ENCODE measurements at places on chromosomes 1 and 21. TPM values are rescaled to one million over a fixed set of nuclear protein-coding genes. Genes with fewer than 3 reads are reported as not detected.

GRCh38 chr1:211912038-211912437, 81.5 kb upstream of the LPGAT1 start:
- no peak for DNase-seq
- H3K4me3 ChIP-seq, result no peak overlapping the region
- H3K27ac ChIP-seq, result no peak overlapping the region
- no peaks in the 10 kb centered on the region for H3K36me3 ChIP-seq
- H3K27me3 ChIP-seq, result no peaks in the 10 kb centered on the region

GRCh38 chr1:178124115-178124514, 30.2 kb downstream of the RASAL2 start:
- no peak overlapping the region for H3K4me3 ChIP-seq
- H3K27me3 ChIP-seq, result no peaks in the 10 kb centered on the region
- H3K36me3 ChIP-seq, result no peaks in the 10 kb centered on the region
- H3K4me1 ChIP-seq, result peaks cover 56% of the 10 kb centered on the region
- DNase-seq, result no peak
- no peak overlapping the region for H3K27ac ChIP-seq

- no peaks in the 10 kb centered on the region for H3K36me3 ChIP-seq
- H3K27ac ChIP-seq, result no peak overlapping the region
- no peaks in the 10 kb centered on the region for H3K4me1 ChIP-seq
- peaks cover 5% of the 10 kb centered on the region for H3K27me3 ChIP-seq
- no peak for DNase-seq
Measured at GRCh38 chr21:36481639-36482038, 1.7 kb upstream of the CLDN14 start.

DNA sequence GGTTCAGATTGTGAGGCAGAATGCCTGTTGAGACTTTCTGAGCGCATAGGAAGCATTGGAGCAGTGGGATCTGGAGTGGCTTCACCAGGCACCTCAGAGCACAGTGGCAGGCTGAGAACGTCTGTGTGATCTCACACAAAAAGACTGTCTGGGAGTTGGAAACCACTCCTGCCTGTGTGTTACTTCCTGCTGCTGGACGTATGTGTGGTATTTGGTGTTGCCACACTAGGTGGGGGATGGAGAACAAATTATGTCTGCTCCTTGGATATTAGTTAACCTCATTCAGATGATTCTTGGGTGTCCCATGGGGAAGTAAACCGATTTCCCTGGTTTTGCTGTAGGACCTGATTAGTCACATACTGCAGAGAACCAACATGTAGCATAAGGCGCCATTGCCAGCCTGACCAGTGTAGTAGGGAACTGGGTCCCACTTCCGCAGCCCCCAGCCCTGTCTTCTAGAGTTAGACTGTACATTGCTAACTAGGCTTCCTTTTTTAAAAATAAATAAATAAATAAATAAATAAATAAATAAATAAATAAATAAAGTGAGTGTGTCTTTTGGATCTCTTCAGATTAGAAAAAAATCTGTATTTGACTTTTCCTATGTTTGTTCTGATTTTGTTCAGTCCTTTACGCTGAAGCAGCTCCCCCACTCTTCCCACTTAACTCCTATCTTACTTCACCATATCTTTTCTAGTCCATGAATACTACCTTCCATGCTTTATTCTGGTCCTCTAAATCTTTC, 26.9 kb downstream of the UCK2 start:
- no peaks in the 10 kb centered on the region for H3K36me3 ChIP-seq
- H3K4me1 ChIP-seq, result peaks cover 35% of the 10 kb centered on the region
- H3K4me3 ChIP-seq, result no peak overlapping the region
- H3K27ac ChIP-seq, result no peak overlapping the region

Gene TAL1
- 0.05 TPM for total RNA-seq

All from HCT116 (cell line).